ENCODE measurements at places on chromosomes 7 and 10.

GRCh38 chr10:124049484-124049883 lies 43.9 kb downstream of the CHST15 start:
- DNase-seq: no peak

GRCh38 chr7:85748861-85749260 lies 562.0 kb upstream of the SEMA3D start:
- no peak for DNase-seq

- peak; percentile 63 for DNase-seq
Measured at GRCh38 chr10:101829561-101830315, 11.5 kb upstream of the OGA start.

GRCh38 chr7:158695726-158696452 lies 8.7 kb downstream of the NCAPG2 start:
- DNase-seq: peak; percentile 47

DNA sequence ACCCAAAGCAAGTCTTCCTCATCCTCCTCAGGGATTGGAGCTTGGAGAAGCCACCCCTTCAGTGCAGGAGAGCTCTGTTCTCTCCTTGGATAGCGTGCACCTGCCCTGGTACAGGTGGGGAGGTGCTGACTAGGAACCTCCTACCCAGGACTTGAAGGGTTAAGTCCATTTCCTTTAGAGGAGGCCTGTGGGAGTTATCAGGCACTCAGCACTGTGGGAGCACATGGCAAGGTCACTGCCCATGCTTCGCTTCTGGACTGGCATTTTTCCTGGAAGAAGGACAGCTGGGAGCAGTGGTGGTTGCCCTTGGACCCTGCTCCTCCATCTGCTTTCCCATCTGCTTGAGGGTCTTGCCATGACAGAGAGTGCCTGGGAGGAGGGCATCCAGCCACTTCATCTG lies 142.8 kb downstream of the CXCL12 start:
- DNase-seq: no peak

- no peak for DNase-seq
Measured at GRCh38 chr10:23742368-23742767, 303.5 kb downstream of the OTUD1 start.

DNA sequence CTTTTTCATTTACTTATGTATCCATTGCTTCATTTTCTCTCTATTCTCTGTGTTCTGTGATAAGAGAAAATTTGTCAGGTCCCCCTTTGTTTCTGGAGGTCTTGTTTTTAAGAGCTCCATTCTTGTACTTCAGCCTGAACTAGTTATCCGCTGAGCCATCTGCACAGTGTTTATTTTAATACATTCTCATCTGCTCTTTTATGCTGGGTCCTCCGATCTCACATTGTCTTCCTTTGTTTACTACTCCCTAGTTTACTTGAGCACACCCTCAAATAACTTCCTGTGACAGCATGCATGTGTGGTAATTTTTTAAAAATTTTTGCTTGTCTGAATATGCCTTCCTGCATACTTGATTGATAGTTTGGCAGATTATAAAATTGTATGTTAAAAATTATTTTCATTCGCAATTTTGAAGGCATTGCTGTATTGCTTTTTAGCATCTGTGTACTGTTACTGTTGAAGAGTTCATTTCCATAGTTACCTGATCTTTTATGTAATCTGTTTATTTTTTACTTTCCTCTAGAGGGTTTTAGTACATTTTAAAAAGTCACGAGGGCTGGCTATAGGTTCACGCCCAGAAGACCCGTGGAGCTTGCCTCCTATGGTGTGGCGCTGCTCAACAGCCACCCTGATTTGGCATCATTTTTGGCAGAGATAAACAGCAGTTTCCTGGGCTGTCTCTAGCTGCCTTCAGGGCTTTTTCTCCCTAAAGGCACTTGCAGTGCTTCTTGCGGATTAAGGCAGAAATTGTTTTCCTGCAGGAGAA lies 31.9 kb downstream of the RSBN1L start:
- no peak for DNase-seq

- DNase-seq: no peak
Measured at GRCh38 chr7:120055300-120055699, 217.7 kb upstream of the KCND2 start.

GRCh38 chr10:1123198-1123597 lies 67.0 kb downstream of the WDR37 start:
- DNase-seq: no peak

DNA sequence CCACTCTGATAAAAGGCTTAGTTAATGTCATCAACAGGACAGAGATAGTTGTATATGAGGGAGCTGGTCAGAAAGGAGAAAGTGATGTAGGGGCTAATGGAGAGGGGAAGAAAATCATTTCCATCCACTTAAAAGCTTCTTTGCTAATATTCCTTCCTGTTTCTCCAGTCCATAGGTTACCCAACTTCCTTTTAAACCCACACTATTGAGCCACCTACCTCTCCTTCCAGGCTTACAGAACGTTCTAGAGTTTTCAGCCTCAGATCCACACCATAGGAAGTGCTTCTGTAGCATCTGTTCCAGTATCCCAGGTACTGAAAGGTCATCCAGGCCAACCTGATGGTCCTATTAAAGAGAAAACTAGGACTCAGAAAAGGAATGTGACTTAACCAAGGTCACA lies 28.2 kb downstream of the STRIP2 start:
- DNase-seq: no peak

GRCh38 chr7:118648002-118648401 lies 423.5 kb downstream of the ANKRD7 start:
- DNase-seq: no peak

GRCh38 chr10:113121153-113121552 lies 171.1 kb downstream of the TCF7L2 start:
- no peak for DNase-seq

- no peak for DNase-seq
Measured at GRCh38 chr7:111654343-111654742, 92.1 kb upstream of the IMMP2L start.

- no peak for DNase-seq
Measured at GRCh38 chr7:131300572-131301466, 26.9 kb upstream of the MKLN1 start.

GRCh38 chr7:41977151-41977651 lies 259.8 kb downstream of the GLI3 start:
- no peak for DNase-seq

DNA sequence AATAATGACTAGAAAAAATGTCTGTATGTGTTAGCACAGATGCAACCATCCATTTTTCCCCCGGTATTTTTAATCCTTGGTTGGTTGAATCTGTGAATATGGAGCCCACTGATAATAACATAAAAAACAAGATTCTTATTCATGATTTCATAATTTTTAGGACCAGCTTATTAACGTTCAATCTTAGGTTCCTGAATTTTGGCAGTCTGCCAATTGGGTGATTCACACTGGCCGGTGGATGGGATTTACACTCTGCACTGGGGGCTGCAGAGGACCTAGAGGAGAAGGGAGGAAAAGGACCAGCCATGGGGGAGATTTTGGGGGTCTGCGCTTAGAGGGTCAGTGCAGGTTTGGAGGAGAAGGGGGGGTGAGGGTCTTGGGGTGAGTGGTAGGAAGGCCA lies 327.9 kb downstream of the ACTR3B start:
- no peak for DNase-seq

- DNase-seq: no peak
Measured at GRCh38 chr10:102673236-102673818, 29.0 kb downstream of the TRIM8 start.

DNA sequence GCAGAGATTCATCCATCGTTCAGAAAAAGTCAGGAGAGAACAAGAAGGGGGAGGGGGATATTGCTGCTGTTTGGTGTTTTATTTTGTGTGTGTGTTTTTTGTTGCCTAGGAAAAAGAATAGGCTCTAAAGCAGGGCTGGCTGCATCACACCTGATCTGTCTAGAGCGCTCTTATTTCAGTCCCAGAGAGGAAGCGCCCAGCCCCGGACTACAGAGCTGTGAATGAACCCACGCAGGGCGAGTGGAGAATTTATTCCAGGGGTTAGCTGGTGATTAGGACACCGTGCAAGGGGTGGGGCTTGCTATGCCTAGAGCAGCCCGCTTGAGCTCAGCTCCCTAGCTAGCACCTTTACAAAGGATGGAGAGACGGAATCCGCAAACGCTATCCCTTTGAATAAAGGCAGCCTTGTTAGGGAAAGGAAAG lies 621 bp upstream of the FAM13C start:
- no peak for DNase-seq

DNA sequence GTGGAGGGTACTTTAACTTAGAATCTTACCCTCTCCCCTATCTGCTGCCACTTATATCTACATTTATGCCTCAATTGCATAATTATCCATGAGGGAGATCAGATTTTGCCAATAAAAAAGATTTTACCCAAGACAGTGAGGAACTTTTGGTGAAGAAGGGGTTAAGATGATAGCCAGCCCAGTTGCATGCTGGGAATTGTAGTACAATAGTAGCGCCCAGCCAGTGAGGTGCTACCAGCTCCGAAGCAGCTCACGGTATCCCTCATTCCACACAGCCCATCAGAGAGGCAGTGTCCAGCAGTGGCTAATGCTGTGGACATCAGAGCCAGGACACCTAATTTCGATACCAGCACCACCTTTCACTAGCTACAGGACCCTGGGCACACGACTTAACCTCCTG lies 5.9 kb upstream of the LGI1 start:
- no peak for DNase-seq

GRCh38 chr10:10716972-10717371 lies 300.7 kb upstream of the CELF2 start:
- DNase-seq: no peak
